ENCODE measurements at places on chromosomes 4 and X.

GRCh38 chrX:97790850-97791249 is 907.1 kb downstream of the RPA4 start:
- DNase-seq = no peak

DNA sequence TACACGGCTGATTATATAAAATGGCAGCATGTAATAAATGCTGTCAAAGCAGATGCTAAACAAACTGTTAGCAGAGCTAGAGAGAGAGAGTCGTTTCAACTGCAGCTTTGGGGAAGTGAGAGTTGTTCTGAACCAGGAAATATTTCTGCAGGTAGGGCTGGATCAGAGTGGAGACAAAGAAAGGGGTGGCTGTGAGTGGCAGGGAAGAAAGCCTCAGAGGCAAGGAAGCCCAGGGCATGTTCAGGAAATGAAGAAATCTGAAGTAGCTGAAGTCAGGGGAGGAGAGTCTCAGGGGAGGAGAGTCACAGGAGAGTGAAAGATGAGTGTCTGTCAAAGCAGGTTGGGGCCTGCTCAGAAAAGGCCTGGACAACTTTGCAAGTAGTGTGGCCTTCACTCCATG is 48.4 kb upstream of the RPS6KA3 start:
- DNase-seq = peak; percentile 9

GRCh38 chr4:48493452-48494100 is 3.5 kb downstream of the ZAR1 start:
- DNase-seq = no peak

DNA sequence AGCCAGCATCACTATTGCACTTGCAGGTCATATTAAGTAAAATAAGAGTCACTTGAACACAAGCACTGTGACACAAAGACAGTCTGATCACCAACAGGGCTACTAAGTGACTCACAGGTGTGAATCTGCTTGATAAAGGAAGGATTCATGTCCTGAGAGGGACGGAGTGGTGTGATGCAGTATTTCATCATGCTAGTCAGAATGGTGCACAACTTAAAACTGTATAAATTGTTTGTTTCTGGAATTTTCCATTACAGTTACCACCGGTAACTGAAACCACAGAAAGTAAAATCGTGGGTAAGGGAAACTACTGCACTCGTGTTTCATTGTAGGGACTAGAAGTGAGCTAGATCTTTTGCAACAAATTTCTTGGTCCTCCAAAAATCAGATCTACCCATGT is 109.7 kb downstream of the ELOVL6 start:
- DNase-seq = no peak

DNA sequence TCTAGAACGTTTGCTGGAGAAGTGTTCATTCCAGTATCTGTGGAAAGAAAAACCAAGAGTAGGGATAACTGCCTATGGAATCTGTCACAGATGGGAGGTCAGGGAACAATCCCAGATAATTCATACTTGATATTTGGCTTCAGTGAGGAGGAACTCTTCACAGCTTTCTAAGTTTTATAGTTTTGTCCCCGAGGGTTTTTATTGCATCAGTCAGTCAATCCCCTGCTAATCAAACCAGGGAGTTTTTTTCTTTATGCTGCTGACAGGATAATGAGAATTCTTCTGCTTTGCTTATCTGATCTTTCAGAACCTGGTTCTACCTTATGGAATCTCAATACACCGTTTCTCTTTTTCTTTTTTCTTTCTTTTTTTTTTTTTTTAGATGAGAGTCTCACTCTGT is 633 bp upstream of the TRIML2 start:
- no peak for DNase-seq
